ENCODE measurements at places on chromosomes 5 and 9.
A peak's percentile ranks its signal among the peaks of the same experiment; 100 is the strongest.

DNA sequence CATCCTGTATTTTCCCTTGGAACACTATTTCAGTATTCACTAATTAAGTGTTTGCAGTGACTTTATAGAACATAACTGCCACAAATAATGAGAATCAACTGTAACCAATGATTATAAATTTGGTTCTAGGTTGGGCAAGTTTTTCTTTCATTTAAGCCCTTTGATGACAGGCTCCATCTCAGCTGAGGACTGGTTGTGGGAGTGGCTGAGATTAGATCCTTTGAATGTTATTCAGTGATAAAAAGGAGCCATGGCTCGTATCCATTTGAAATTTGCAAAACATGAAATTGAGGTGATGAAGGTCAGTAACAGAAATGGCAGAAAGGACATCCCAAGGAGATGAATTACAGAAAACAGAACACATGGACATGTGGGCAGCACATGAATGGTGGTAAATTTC lies 138.1 kb upstream of the PCA3 start:
- no peak for DNase-seq

- DNase-seq = no peak
Observed at GRCh38 chr9:135997090-135998015, 36.2 kb upstream of the UBAC1 start.

DNA sequence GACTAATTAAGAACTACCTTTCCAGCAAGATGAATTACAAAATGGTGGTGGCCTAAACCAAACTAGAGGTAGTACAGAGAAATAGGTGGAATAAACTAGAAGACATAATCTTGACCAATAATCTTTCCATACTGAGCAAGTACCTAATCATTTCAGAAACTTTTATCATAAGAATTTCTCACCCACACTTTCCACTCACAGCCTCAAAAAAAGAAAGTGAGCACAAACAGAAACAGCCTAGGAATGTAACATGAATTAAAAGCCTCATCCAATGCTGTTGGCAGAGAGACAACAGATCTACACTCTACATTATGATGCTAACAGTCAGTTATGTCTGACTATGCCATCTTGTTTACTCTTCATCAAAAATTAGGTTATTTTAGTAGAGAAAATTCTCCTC lies 1.3 kb downstream of the RNF38 start:
- peak; percentile 78 for DNase-seq

DNA sequence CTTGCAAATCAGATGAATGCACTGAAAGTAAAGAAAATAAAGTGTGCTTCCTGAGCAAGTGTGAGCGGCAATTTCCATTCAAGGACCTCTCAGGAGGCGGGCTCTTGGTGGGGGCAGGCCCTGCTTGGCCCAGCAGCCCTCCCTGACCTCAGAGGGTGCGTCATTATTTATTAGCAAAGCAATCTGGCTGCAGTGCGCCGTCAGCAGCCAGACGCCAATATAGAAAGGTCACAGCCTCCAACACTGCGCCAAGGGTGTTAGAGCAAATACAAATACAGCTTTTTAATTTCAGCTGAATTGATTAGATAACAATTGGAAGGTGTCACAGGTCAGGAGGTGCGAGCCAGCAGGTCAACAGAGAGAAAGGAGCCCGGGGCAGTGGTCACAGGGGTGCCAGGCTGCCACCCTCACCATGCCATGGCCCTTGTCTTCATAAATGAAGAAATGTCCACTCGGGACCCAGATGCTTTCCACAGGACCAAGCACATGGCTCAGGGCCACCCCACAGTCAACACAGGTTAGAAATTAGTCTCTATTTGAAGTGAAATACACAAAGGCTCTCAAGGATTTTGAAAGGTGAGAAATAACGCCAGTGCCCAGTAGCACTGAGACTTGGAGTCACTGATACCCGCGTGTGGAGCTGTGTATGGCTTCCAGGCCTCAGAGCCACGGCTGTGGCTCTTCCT lies 309.8 kb downstream of the IRX2 start:
- DNase-seq = no peak

GRCh38 chr5:88732181-88732633 lies 150.8 kb downstream of the MEF2C start:
- DNase-seq = peak; percentile 83

DNA sequence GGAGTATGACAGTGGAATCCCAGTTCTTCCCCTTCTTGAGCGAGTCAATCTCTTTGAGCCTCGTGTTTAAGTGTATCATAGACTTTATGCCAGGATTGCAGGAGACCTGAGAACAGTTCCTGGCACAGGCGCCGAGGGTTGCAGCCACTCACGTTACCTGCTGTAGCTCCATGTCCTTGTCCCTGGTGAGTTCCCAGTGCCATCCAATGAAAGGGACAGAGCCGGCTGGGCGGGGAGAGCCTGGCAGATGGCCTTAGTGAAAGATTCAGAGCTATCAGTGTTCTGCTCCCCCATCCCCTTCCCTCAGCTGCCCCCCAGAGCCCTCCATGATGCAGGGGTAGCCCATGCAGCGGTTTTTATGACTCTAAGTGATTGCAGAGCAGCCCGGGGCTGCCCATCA lies 554.0 kb downstream of the BNC2 start:
- no peak for DNase-seq

DNA sequence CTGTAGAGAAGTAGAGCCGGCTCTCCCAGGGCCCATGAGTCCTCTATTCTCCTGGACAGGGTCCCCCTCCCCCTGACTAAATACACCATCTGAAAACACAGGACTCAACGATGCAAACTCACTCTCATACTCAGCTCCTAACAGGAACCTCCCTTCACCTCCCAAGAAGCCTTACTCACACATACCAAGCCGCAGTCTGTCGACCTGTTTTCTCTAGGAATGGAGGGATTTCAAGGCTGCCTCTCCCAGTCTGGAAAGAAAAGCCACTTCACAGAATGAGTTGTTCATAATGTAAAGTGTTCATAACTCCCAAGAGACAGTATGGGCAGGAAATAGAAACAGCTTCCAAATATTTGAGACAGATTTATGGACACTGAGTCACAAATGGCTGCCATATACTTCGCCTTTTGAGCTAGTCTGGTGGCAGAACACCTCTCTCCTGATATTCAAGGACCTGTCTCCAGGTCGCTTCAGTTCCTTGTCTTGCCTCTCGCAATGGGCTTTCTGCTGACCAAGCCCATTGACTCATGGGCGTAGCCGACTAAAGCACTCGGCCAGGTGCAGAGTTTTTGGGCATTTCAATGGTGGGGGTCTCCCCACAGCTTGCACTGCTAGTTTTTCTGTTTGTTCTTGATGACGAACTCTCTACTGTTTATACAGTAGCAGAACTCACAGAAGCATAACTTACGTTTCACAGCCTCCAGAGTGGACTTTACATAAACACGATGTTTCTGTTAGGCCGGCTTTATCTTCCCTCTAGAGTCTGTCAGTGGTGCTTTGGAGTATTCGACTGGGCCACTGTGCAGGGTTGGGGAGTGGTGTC lies 25.0 kb upstream of the IL17B start:
- peak; percentile 90 for DNase-seq

DNA sequence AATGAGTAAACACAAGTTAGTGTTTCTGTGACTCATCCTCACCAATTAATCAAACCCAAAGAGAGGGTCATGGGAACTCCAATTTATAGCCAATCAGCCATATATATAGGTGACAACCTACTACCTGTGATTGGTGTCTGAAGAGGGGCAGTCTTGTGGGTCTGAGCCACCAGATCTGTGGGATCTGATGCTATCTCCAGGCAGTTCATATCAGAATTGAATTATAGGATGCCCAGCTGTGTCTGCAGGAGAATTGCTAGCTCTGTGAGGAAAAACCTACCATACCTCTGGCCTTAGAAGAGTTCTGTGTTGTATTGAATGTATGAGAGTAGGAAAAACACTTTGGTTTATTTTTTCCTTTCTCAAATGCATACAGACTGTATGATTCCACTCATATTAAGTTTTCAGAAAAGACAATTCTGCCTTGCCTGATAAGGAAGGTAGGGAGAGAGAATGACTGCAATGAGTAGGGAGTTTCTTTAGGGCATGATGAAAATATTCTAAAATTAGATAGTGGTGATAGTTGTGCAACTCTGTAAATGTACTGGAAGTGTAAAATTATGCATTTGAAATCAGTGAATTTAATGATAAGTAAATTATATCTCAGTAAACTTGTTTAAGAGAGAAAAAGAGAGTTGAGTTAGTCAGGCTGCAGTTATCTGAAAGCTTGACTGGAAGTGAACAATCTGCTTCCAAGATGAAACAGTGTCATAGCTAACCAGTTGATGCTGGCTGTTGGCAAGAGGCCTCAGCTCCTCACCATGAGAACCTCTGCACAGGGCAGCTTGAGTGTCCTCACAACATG lies 274.9 kb downstream of the AUH start:
- DNase-seq = no peak

DNA sequence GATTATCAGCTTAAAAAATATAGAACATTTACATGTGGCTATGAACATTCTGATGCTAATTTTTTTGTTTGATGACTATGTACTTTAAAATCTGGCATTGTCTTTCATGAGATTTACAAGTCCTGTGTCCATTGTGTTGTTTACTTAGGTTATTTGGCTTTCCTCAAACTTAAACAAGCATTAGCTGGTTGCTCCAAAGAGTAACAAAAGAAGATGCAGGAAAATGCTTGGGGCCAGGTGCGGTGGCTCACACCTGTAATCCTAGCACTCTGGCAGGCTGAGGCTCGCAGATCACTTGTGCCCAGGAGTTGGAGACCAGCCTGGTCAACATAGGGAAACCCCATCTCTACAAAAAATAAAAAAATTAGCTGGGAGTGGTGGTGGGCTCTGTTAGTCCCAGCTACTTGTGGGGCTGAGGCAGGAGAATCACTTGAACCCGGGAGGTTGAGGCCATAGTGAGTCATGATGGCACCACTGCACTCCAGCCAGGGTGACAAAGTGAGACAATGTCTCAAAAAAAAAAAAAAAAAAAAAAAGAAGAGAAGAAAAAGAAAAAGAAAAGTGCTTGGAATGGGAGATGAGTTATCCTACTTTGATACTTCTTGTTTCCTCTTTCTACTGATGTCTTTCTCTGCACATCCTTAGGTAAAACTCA lies 39.7 kb downstream of the PAM start:
- DNase-seq = no peak

- peak; percentile 66 for DNase-seq
Observed at GRCh38 chr9:21710548-21711191, 91.8 kb upstream of the MTAP start.

DNA sequence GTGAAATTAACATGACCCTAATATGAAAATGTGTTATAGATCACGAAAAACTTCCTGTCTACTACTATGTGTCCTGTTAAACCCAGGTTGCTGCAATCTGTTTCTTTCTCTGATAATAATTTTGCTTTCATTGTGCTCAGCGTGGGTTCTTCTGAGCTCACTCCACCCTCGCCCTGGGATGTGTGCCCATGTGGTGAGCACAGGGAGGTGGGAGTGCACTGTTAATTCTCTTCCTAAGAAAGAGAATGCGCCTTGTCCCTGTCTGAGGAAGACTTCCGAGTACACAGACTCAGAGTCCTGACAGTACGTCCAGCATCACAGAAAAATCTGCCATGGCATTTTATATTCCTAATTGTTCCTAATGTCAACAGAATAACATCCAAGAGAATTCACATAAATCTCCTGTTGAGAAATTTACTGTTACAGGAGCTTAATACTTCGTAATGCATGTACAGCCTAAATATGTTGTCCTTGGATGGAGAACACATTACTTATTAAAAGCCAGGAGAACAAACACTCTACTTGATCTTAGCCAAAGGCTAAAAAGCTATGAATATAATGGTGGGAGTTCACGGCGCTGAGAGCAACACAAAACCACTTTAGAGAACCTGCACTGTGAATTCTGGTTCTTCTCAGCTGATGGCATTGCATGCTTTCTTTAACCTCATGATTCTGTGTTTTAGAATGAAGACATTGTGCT lies 102.6 kb downstream of the PDE4D start:
- peak; percentile 25 for DNase-seq

GRCh38 chr9:122822056-122822455 lies 6.3 kb downstream of the PDCL start:
- DNase-seq = no peak

GRCh38 chr9:34125681-34126206 lies 754 bp downstream of the DCAF12 start:
- DNase-seq = peak; percentile 25

DNA sequence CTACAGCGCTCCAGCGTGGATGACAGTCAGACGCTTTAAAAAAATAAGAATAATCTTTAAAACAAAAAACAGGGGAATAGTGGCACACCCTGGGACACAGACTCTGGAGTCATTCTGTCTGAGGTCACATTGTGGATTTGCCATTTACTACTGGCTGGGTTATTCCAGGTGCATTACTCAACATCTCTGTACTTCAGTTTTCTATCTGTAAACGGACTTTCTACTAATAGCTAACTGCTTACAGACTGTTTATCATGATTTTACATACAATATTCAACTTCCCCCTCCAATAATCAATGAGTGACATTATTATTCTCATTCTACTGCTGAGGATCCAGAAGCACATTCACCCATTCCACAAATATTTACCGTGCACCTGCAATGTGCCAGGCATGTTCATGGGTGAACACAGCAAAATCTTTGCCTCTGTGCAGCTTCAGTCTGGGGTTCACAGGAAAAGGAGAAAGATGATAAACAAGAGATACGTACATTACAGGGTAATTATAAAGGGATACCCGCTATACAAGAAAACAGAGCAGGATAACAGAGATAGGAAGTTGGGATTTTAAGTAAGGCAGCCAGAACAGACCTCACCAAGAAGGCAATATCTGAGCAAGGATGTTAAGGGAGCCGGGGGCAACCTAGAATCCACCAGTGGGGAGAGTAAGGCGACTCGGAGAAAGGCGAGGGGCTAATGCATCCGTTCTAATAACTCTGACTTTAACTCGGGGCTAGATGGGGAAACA lies 984 bp upstream of the RAD23B start:
- DNase-seq = no peak

GRCh38 chr9:29969856-29970647 lies 2396.8 kb upstream of the C9orf72 start:
- no peak for DNase-seq

GRCh38 chr9:130523921-130524320 lies 55.5 kb upstream of the FUBP3 start:
- DNase-seq = no peak

DNA sequence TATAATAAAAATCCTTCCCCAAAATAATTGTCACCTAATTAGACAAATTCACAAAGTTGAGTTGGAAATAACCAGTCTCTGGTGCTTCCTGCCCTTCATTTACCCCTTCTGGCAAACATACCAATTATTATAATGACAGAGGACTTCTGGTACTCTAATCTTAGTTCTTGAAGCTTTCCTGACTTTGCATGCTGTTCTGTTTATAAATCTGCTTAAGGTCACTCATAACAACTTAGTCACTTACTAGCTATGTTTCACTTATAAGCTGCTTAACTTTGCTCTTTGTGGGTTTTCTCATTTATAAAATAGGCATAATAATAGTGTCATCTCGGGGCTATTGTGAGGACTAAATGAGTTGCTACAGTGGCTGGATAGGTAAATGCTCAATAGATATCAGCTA lies 446.5 kb downstream of the EFNA5 start:
- DNase-seq = no peak

- DNase-seq = no peak
Observed at GRCh38 chr5:77812926-77813589, 36.9 kb upstream of the TBCA start.
